ENCODE measurements at places on chromosomes 2 and 18.

DNA sequence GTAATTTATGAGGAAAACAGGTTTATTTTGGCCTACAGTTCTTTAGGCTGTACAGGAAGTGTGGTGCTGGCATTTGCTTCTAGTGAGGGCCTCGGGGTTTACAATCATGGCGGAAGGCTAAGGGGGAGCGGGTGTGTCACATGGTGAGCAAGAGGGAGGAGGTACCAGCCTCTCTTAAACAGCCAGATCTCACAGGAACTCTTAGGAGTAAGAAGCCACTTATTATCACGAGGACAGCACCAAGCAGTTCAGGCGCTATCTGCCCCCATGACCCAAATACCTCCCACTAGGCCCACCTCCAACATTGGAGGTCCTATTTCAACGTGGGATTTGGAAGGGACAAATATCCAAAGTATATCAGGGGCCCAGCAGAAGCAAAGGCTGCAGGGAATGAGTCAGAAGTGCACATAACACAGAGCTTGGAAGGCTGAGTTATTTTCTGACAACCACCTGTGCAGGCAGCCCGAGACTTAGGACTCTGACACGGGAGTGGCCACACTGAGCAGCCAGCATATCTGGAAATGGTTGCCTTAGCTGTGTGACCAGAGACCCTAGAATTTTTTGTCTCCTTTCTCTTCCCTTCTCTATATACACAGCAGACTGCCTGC, 170.9 kb downstream of the PRPF40A start:
- DNase-seq, result no peak

DNA sequence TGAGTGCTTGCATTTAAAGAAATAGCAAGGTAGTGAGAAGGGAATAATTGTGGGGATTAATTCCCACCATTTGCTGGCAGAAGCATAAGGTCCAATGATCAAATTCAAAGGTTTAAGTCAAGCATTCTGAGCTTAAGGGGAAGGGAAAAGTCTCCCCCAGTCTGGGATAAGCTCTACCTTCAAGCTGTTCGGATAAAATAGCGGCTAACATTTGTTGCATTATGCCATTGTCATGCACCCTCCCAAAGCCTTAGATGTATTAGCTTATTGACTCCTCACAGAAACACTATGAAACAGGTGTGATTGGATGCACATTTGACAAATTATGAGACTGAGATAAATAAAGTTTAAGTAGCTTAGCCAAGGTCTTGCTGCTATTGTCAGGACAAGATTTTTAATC, 52.2 kb upstream of the TGIF1 start:
- DNase-seq, result no peak

DNA sequence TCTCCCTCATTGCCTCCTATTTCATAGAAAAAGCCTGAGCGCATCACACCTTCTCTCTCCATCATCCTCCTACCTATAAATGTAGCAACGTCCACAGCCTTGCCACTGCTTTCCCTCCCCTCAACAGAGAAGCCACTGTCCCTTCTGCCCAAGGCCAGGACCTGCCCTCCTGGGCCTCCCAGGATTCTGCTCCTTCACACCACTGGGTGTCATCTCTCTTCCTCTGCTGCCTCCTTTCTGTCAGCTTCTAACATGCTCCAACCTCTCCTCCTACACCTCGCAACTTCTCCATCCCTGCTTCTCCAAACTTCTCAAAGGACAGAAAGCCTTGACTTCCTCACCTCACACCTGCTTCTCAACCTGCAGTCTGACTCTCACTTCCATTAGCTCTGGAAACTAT, 21.2 kb upstream of the ME2 start:
- DNase-seq, result no peak

DNA sequence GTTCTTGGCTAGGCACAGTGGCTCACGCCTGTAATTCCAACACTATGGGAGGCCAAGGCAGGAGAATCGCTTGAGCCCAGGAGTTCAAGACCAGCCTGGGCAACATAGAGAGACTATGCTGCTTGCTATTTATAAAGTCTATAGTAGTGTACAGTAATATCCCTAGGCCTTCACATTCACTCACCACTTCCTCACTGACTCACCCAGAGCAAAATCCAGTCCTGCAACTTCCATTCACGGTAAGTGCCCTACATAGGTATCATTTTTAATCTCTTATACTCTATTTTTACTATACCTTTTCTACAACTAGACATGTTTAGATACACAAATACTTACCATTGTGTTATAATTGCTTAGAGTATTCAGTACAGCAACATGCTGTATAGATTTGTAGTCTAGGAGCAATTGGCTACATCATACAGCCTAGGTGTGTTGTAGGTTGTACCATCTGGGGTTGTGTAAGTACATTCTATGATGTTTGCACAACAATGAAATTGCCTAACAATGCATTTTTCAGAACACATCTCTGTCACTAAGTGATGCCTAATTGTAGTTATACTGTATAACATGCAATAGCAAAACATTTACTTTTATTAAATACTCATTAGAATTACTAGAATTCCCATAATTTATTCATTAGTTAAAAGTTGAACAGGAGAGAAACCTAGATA, 8.8 kb downstream of the DHX57 start:
- DNase-seq, result no peak

GRCh38 chr18:3924455-3924854, 474.5 kb downstream of the TGIF1 start:
- no peak for DNase-seq

Measured in stimulated activated CD4-positive, alpha-beta T cell treated with anti-CD3 and anti-CD28 coated beads, TNF-alpha, amount 100 ng/mL, for 4 hours (primary cell).